ENCODE measurements at places on chromosomes 6 and 20. TPM values are rescaled to one million over a fixed set of nuclear protein-coding genes. Genes with fewer than 3 reads are reported as not detected.

DNA sequence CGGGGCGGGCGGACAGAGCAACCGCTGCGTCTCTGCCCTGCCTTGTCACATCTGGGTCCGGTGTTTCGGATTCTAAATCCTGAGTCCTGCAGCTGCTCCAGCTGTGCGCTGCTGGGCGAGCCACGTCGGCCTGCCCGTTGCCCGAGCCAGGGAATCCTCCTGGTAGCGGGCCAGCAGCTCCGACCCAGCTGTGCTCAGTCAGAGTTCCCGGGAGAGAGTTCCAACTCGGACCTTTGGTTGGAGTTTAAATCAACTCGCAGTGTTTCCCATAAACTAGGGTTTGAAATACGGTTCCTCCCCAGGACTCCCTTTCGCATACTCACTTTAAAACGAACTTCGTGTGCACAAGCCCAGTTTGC is 315 bp upstream of the PDE10A start:
- no peak for DNase-seq

DNA sequence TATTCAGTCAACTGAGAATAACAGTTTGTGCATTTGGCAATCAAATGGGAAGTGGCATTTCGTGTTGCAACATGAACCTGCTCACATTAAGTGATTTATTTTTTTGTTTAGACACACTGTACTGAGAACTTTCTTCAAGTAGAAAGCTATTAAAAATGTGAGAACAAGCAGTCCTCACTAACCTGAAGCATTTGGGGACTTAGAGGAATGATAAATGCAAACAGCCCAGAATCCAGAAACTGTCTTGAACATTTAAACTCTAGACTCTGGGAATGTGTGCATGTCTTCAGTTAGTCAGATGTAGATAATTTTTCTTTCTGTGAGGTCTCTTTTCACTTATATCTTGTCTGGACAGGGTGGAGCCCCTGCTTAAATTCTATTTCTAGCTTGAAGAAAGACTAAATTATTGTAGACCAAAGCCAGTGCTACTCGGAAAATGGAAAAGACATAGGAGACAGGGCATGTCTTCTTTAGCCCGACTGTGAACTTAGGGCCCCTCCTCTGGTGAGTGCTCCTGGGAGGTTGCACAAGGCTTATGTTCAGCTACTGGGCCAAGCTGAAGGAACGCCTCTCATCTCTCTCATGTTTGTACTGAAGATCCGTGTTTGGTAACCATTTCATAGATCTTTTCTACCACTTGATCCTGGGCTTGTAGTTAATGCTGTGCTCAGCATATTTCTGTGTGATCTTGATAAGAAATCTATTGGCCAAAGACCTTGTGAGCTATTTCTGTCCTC is 70.1 kb downstream of the SLX4IP start:
- no peak for DNase-seq

- DNase-seq = no peak
Observed at GRCh38 chr6:124888581-124889371, 73.5 kb upstream of the RNF217 start.

DNA sequence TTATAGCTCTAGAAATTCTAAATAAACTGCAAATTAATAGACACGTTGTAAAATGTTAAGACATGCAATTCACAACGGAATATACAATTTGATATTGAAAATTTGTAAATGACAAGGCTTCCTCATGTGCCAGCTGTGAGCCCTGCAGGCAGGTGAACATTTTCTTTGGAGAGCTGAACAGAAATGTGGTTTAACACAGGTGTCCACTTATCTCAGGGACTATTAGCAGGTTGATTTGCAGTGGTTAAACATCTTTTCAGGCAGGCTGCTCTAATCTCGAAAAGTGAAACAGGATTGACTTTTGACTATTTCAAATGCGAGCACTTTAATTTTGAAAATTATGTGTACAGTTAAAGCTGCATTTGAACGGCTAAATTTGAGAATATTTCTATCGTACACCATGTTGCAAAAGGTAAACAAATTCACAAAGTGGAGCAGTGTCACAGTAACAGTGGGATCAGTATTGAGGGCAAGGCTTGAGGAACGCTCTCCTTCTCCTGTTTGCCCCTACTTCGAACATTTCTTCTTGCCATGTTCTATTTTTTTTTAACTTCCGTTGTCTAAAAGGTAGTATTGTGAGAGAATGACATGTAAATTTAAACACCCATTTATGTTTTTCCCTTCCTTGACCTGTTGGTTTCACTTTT is 210.8 kb downstream of the CDKAL1 start:
- DNase-seq = no peak

DNA sequence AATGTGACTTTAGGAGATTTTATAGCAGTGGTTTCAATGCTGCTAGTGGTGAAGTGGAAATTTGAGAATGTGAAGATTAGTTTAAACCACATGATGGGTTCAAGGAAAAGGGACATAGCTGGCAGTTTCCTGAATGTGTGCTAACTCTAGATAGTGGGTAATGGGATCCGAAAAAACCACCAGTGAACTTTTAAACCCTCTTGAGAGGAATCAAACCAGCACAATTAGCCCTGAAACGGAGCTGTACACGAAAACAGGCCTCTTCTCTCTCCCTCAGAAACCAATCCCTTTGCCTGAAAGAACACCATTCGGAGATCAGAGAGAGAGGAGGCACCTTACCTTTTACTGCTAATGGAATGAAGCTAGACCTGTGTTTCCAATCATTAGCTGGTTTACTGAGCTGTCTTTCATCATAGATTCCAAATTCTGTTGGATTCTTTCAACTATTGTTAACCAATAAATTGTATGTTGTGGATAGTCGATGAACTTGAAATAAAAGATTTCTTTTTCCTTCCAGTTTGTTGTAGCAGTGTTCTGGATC is 103.9 kb downstream of the AIG1 start:
- DNase-seq = no peak

DNA sequence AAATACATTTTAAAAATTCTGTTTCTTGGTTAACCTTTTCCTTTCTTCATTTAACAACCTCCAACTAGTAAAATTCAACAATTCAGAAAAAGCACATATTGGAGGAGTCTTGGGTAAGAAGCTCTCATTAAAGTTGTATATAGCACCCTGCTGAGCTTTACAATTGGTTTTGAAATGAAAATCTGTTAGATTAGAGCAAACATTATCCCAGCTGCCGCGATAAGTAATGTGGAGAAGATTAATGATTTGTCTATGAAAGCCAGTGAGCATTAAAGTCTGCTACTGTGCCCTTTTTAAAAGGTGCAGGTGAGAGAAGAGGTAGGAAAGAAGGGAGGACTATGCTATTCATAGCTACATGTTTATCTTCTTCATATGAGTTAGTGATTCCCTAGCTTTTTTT is 201.5 kb downstream of the ZFAND3 start:
- no peak for DNase-seq

DNA sequence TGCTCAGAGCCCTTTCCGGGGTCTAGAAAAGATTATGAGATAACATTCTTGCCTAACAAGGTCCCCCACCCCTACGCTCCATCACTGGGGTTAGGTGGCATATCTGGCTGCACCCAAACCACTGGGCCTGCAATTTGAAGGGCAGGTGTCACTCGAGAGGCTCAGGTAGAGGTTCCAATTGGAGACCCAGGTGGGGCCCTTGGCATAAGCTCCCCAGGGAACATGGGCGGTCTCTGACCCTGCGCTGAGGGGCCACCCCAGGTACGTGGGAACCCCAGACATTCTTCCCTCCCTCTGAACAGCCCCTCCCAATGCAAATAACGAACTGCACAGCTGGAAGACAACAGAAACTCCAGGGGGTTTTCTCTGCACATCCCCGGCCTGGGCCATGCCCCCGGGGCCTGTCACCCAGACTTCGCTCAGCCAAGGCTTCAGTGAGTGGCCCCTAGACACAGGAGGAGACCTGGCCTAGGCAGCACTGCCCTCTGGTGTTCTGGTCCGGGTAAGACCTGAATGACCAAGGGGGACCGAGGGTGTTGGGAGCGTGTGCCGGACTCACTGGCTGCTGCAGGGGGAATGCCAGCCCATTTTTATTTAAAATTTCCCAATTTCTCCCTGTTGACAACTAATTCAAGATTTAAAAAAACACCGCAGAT is 47.5 kb downstream of the DSTN start:
- DNase-seq = peak; percentile 65

DNA sequence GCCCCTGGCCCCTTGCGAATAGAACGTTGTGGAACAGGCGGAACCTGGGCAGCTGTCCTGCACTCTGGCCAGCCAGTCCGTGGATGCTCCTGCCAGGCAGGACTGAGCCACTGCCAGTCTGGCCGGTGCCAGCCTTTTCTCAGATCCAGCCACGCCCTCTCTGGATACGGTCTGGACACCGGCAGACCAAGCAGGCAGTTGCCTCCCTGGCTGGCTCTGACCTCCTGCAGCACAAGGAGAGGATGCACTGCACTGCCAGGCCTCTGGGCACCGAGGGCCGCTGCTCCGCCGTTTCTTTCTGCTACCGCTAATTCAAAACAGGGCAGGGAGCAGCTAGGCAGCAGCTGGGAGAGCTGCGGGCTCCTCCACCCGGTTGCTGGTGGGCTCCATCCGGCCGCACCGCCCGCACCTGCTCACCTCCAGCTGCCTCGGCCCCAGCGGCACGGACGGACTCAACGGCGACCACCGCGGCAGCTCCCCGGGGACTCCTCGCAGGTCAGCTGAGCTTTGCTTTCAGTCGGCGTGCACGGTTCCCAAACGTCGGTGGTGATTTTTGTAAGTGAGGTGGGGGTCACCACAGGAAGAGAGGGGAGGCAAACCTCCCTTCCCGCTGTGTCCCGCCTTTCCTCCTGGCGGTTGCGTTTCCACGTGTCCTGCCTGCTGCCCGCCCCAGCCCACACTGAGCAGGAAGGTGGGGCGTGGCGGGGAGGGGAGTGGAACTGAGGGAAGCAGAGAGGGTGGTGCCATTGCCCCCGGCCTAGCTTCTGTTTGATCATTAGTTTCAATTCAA is 30.3 kb upstream of the AFDN start:
- DNase-seq = no peak

GRCh38 chr6:99241905-99242534 is 107.5 kb downstream of the FAXC start:
- DNase-seq = peak; percentile 4

DNA sequence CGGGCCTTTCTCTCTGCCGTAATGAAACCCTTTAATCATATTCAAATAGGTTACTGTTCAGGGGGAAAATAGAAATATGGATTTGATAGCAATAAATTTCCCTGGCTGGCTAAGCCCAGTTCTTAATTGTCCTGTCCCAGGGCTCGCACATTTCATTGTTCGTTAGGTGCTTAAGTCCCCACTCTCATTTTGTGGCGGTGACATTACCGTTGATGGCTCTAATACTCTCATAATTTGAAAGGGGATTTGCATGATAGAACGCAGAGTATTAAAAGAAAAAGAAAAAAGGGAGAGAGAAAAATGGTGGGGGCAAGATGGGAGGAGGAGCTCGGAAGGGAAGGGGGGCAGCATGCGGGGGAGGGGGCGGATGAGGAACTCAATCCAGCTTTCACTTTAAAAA is 79.1 kb upstream of the FOXP4 start:
- DNase-seq = no peak

GRCh38 chr6:127854009-127854408 is 46.8 kb downstream of the THEMIS start:
- DNase-seq = no peak

DNA sequence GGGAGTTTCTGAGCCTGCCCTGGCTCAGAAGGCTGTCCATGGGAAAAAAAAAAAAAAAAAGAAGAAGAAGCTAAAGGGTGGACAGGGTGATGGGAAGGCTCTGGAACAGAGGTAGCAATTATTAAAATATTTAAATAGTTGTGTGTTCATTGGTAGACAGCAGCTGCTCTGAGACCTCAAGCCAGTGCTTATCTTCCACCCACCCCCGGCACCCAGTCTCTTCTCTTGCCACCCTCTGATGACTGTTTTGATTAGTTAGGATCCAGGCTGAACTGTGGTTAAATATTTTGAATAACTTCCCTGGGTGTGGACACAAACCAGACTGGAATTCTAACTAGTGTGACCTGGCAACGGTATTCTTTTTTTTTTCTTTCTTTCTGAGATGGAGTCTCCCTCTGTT is 16.9 kb upstream of the SRSF3 start:
- no peak for DNase-seq

DNA sequence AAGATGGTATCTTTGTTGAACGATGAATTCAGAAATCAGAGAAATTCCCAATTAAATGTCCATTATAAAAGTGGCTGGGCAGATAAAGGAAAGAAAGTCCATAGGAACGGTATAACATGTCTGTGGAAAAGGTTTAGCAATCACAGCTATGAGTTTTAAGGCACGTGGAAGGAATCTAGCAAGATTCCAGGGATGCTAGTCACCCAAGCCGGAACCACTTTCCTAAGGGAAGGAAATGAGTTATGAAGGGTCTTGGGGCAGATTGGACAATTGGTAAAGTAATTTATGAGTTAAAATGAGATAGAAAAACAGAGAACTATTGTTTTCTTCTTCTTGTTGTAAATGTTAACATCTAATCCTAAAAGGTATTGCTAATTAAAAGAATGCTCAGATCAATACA is 384.8 kb downstream of the ADGRB3 start:
- DNase-seq = no peak

- DNase-seq = no peak
Observed at GRCh38 chr6:45881705-45882467, 133.8 kb downstream of the CLIC5 start.

DNA sequence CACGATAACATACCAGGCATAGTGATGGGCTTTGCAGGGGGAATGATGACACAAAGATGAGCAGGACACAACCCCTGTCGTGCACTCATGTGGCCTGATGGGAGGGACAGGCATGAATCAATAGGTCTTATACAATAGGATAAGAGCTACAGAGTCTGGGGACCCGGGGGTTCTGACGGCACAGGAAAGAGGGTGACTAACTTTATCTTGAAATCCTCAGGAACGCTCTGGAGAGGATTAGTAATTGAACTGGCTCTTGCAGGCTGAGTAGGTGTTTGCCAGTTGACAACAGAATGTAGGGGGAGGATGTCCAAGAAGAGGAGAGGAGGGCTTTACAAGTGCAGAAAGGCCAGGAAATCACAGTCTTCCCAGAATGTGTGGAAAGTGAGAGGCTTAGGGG is 219.9 kb upstream of the ECI2 start:
- DNase-seq = no peak

DNA sequence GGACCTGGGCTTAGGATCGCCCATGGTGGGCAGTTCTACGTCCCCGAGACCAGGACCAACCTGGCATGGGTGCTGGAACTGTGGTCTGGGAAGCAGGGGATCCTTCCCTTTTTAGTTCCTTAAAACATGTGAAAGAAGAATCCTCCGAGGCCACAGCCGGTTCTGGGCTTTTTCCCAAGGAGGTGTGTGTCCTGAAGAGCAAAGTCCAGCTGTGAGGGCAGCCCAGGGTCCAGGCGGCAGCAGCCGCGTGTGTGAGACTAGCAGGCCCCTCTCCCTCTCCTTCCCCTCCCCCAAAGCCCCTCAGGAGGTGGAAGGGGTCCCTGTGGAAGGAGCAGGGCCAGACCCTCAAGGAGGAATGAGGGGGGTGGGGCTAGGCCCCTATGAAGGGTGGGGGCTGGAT is 35.1 kb upstream of the PCMTD2 start:
- DNase-seq = no peak

The SIRPB2 gene
- 2.1 TPM for polyA plus RNA-seq

The DLK2 gene
- polyA plus RNA-seq = 2.0 TPM

The RAMACL gene
- 0.41 TPM for polyA plus RNA-seq

The MCCD1 gene
- polyA plus RNA-seq = 0.23 TPM
